GM12865 (cell line): ENCODE measurements at places on chromosomes 1 and 21.

- DNase-seq, result no peak
These were observed 47.7 kb upstream of the C8B start for GRCh38 chr1:57013522-57013921.

DNA sequence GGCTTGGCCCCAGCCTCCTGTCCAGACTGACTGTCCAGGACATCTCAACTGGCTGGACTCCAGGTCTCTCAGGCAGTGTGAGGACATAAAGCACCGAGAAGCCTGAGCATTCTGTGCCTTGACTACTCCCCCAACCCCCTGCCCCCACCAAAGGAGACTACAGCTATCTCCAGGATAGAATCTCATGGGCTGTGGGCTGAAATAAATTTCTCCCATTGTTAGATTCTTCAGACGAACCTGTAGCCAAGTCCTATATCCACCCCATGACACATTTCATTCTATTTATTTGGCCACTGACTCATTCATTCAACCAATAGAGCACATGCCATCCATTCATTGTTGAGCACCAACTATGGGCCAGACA, 11.4 kb downstream of the VWA5B1 start:
- no peak for DNase-seq

DNA sequence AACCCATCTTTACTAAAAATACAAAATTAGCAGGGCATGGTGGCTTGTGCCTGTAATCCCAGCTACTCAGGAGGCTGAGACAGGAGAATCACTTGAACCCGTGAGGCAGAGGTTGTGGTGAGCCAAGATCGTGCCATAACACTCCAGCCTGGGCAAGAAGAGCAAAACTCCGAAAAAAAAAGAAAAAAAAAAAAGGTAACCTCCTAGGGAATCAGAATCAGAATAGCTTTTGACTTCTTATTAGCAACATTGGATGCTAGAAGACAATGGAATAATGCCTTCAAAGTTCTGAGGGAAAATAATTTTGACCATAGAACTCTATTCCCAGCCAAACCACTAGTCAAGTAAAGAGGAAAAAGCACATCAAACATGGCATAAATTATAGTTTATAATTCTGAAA, 60.9 kb downstream of the LMO4 start:
- no peak for DNase-seq

- DNase-seq, result no peak
These were observed 39.9 kb downstream of the SPSB1 start for GRCh38 chr1:9332513-9333143.

- peak; percentile 41 for DNase-seq
These were observed 40.5 kb upstream of the RALGPS2 start for GRCh38 chr1:178684542-178685000.

GRCh38 chr1:203186091-203186445, 436 bp downstream of the CHI3L1 start:
- no peak for DNase-seq

- DNase-seq, result peak; percentile 91
These were observed 549 bp downstream of the THBS3 start for GRCh38 chr1:155206891-155207805.

DNA sequence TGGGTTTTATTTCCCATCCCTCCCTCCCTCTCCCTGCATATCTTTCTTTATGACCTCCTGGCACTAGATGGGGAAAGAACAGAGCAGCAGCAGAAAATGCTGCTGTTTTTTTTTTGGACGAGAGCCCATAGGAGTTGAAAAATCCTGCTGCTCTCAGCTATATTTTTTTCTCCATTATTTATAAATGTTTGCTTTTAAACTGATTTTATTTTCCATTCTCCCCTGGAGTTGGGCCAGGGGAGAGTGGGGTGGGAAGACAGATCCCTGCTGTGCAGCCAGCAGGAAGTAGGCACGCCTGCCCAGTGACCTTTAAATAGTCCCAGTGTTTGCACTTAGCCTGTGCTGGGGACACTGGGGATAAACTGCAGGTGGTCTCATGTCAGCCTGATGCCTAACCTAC, 17.4 kb downstream of the SFT2D2 start:
- DNase-seq, result no peak

GRCh38 chr1:202498542-202498941, 150.0 kb downstream of the PPP1R12B start:
- DNase-seq, result no peak

DNA sequence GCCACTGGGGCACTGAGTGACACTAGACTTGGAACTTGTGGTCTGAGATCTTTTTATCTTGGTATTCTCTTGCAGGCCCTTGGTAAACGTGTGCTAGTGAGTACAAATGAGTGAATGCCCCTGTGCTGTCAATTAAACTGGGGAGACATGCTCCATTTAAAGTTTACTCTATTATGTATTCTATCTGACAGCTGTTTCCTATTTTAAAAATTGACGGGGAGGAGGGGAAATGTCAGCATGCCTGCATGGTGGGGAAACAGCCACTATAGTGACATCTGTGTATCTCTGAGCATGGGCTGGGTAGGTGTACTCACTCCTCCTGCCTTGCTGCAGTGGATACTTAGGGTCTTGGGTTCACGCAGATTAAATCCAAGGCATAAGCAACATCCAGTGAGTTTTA, 59.0 kb upstream of the IKBKE start:
- no peak for DNase-seq

DNA sequence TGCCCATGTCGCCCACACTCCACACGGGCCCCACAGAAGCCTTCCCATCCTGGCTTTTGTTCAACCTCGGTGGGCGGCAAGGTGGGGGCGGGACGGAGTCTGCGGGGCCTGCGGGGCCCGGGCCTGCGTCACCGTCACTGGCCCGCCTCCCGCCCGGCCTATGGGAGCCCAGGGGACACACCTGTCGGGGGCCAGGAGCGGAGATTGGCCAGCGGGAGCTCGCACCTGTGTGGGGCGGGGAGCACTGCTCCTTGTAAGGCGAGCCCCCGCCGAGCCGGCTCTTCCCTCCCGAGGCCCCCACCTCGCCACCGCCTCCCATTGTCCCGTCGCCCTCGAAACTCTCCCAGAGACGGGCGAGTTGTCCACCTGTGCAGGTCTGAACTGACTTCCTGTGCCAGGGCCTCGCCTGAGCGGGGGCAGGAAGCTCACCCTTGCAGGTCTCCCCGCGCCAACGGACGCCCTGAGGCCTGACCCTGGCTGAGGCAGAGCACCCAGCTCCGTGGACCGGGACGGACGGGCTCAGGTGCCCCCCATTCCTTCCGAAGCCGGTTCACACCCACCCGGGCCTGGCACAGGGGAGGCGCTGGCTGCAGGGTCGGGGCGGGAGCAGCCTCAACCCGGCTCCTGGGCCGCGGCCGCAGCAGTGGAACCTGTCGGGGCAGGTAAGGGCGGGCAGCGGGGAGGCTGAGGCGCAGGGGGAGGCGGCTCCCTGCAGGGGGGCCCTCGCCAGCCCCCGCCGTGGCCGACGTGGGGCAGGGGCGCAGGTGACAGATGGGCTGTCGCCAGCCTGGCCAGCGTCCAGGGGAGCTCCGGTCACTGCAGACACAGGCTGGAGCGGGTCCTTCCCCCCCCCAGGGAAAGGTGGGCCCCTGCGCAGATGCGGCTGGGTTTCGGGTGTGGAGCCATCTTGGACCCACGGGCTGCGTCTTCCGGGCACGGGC, 10.8 kb upstream of the TTLL10 start:
- no peak for DNase-seq

DNA sequence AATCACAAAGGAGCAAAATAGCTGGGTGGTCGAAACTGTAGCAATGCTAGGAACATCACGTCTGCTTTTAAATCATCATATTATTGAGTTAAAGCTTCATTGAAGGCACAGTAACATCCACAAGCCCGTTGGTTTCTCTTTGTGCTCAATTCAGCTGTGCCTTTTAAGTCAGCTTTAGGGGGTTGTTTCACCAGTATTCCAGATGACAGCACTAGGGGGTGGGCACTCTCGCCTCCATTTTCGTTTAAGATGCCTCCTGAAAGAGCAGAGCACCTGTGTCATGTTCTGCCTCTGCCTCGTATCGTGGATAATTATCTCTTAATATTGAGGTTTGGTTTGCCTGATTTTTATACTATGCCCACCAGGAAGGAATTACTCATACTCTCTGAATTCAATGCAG, 139.8 kb upstream of the PTBP2 start:
- no peak for DNase-seq

DNA sequence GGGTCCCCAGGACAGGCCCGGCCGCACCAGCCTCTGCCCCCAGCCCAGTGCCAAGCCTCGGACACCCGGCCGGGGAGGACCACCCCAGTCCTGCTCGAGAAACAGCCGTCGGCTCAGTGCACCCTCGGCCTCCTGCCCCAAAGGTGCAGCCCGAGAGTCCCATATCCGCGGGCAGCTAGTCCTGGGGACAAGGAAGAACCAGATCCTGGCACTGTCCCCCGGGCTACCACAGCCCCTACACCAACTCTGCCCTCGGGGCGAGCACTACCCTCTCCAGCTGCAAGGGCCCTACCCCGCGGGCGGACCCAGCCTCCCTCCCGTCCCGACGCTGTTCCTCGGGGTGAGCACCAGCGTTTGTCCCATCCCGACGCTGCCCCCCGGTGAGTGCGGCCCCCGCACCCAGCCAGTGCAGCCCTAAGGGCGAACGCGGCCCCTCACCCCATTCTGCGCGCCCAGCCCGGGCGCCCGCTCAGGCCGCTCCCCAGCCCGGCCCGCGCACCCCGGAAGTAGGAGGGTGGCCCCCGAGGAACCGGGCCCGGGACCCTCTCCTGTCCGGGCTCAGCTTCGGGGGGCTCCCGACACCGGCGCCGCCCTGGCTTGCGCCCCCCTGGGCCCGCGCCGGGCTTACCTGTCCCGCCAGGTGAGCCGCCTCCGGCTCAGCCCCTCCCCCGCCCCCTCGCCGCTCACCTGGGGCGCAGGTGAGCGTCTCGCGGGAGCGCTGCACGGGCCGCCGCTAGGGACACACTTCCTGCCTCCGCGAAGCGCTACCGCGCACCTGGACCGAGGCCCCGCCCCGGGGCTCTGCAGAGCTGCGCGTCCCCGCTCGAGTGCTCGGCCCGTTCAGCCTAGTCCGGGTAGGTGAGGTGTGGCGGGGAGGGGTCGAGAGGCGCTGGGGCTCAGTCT, at the start of gene KDF1:
Gene KDF1, minus strand, starts transcription at position 747 of the 903 bp plus-strand sequence. CDS start 8,088 bp downstream, outside the sequence.
- DNase-seq, result no peak

DNA sequence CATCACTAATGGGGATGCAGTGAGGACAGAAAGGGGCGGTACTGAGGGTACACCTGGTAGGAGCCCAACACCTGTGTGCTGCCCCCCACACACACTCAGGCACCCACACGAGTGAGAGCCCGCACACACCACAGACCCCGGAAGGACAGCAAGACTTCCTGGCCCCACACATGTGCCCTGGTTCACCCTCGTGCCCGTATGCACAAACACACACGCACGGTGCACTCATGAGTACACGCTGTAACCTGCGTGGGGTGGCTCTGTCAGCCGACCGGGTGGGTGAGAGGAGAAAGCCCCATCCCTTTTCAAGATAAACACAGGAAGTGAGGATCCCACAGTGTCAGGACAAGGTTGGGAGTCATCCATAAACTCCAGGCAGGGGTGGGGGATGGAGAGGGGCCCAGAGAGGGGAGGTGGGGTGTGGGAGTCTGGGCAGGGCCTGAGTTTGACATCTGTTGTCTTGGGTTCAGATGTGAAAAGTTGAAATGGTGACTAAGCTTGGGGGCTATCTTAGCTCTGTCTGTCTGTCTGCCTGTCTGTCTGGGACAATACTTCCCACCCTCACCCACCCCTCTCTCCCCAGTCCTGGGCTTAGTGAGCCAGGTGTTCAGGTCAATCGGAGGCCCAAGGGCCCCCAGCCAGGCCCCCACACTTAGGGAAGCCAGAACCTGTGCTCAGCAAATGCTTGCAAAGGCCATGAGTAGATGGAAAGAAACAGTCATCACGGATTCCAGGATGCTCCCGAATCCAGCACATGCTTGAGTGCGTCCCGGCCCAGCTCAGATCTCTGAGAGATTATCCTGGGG, 119.8 kb upstream of the ZBTB40 start:
- DNase-seq, result no peak

DNA sequence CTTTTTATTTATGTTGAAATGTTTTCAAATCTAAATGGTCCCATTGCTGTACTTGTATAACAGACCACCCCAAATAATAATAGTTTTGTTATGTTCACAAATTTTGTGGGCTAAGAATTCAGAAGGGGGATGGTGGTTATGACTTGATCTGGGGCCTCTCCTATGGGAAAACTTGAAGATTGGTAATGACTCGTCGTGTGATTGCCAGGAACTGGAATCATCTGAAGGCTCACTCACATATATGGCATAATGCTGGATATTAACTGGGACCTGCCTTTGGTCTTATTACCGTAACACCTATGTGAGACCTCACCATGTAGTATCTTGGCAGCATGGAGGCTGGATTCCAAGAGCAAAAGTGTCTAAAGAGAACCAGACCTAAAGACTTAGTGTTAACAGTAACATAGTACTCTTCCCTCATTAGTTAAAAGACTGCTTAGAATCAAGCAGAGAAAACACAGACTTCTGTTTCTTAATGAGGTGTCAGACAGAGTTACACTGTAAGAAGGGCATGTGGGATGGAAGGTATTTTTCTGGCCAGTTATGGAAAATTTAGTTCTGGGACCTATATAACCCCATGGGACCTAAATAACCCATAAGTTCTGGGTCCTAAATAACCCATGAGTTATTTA, 11.9 kb downstream of the LYPLAL1 start:
- peak; percentile 18 for DNase-seq

GRCh38 chr21:42414928-42415769, 11.4 kb downstream of the UBASH3A start:
- DNase-seq, result peak; percentile 94

GRCh38 chr1:43044572-43045361, 86.1 kb upstream of the SLC2A1 start:
- DNase-seq, result no peak

DNA sequence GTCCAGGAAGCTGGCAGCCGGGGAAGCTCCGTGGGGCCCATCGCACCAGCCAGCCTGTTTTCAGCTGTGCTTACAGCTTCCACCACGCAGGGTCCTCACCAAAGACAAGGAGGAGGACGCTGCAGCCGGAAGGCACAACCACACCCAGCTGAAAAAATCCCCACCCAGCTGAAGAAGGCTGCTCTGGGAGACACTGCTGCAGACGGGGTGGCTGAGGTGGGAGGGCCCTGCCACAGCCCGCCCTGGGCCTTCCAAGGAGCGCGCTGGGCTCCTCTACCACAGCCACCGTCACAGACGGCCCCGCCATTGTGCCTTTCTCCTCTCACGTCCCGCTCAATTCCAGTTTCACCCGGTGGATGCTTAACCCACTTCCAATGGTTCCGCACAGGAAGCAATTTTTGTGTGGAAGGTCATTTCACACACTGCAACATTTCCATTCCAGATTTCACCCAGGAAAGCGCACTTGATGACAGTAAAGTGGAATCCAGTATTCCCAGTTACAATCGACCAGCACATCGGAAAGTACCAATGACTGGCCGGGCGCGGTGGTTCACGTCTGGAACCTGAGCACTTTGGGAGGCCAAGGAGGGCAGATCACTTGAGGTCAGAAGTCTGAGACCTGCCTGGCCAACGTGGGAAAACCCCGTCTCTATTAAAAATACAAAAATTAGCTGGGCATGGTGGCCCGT, 47.9 kb downstream of the NPHP4 start:
- no peak for DNase-seq

DNA sequence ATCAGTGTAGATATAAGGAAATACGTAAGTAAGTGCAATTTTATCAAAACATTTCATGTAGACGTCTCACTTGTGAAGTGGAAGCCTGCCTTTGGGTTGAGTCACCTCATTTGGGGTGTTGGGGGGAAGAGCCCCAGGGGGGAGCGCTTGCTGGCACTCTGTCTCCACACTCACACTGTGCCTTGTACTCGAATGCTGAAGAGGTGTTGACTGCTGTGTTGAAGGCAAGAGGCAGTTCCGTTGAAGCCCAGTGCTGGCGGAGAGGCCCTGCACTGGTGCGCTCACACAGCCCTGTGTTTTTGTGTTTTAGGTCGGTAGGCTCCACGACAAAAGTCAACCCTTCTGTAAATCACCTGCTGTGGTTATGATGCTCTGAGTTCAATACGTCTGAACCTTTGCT, 131.9 kb upstream of the COL6A1 start:
- no peak for DNase-seq
